ENCODE measurements at places on chromosomes 5 and 9.

DNA sequence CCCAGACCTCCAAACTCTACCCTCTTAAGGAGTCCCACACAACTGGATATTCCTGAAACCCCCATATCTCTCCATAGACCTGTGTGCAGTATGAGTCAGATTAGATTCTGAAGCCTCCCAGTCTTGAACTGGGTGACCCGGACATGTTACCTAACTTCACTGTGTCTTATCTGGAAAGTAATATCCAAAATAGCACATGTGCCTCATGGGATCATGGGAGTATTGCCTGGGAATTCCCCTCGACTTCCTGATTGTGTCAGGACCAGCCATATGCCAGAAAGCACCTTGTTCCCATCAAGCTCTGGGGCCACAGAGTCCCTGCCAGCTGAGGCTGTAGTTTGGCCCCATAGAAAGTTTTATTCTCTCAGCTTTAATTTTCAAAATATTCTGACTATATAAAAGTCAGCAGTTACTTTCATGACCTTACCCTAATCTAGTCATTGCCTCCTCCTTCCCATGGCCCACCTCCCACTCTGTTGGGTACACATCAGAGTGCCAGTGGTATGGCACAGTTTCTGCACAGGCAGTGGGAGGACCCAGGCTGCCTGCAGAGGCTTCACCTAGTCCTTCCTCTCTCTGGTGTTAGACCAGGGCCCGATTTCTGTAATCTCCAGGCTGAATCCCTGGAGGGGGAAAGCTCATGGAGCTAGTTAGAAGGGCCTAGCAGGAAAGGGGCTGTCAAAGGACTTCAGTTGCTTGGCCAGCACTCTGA, 19.5 kb upstream of the B4GALT1 start:
- no peak for DNase-seq

GRCh38 chr9:28782630-28783029, 1209.3 kb upstream of the C9orf72 start:
- DNase-seq = no peak

- no peak for DNase-seq
Observed at GRCh38 chr9:2597483-2597882, 24.1 kb upstream of the VLDLR start.

- DNase-seq = no peak
Observed at GRCh38 chr9:36053971-36054370, 17.3 kb downstream of the RECK start.

DNA sequence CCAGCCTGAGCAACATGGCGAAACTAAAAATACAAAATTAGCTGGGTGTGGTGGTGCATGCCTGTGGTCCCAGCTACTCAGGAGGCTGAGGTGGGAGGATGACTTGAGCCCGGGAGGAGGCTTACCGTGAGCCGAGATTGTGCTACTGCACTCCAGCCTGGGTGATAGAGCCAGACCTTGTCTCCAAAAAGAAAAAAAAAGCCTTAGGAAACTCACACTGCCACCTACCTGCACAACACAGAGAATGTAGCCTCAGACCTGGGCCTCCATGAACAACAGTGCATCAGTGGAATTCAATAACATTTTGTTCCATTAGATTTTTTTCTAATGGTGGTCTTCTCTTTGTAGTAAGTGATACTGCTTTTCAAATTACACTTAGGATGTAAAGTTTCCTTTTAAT, 63.8 kb upstream of the RARS1 start:
- peak; percentile 21 for DNase-seq

GRCh38 chr9:73753171-73753570, 601.5 kb downstream of the ANXA1 start:
- DNase-seq = no peak

DNA sequence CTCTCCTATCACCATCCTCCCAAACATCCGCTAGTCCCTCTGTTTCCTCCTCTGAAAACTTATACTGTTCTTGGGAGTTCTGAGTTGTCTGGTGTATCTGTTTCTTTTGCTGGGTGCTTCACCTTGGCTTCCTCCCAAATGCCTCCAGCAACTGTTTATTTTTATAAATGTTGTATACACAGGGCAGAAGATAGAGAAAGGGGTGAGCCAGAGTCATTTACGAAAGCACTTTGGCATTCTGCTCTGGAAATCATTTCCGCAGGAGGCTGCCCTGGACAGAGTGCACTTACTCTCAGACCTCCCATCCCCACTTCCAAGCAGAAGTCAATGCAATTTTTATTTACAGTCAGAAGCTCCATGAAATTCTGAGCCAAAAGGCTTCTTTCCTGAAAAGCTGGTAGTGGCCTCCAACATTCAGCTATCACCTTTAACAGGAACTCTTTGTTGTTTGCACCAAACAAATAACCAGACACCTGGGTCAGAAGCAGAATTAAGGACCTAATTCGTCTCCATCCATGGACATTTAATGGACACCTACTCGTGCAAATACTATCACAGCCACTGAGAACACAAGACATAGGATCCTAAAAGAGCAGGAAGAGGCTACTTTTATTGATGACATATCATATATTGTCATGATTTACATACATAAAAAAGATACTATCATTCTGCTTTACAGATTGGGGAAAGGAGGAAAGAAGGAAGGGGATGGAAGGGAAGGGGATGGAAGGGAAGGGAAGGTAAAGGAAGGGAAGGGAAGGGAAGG, 229.5 kb upstream of the PAPPA start:
- no peak for DNase-seq

DNA sequence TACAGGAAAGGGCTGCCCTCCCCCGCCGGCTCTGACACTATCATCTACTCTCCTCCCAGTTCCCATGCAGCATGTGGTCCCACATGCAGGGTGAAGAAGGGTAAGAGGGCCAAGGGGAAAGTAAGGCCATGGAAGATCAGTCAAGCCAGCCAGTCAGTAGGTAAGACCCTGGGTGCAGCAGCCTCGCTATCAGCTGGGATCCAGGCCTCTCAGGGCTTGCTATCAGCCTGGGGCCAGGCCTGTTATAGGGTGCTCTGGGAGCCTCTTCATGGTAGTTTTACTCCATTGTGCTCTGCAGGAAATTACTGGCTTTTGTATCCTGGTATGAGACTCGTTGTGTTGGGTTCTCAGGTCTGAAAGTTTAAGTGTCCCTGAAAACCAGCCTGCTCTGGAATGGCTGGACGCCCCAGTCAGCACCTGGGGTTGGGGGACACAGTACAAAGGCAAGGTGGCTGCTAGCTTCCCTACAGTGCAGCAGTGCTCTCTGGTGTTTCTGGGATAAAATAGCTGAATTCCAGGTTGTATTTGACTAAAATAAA, 21.4 kb downstream of the SLC22A4 start:
- no peak for DNase-seq

GRCh38 chr9:7174301-7174700, 416.5 kb downstream of the KDM4C start:
- DNase-seq = no peak

- no peak for DNase-seq
Observed at GRCh38 chr9:89632192-89632733, 27.5 kb downstream of the GADD45G start.

DNA sequence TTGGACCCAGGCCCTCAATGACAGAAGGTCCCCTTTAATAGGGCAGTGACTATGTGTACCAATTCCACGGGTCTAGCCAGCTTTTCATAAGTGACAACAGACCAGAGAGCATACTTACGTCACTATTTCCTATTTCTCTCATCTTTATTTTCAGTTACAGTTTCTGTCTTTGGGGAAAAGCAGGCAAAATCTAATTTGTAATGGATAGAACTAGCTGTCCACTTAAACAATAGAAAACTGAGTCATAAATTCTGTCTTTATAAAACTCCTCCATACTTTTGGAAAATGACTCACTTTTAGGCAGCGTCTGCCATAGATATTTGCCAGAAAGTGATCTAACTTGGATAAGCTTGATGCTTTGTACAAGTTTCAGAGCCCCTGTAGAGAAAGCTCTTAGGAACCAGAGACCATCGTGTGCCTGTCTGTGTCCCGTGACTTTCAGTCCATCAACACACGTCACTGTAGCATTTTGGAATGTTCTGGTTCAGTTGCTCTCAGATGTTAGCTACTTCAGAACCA, 101.9 kb downstream of the F2RL2 start:
- DNase-seq = no peak

- no peak for DNase-seq
Observed at GRCh38 chr9:125332527-125332926, 70.9 kb downstream of the GAPVD1 start.

DNA sequence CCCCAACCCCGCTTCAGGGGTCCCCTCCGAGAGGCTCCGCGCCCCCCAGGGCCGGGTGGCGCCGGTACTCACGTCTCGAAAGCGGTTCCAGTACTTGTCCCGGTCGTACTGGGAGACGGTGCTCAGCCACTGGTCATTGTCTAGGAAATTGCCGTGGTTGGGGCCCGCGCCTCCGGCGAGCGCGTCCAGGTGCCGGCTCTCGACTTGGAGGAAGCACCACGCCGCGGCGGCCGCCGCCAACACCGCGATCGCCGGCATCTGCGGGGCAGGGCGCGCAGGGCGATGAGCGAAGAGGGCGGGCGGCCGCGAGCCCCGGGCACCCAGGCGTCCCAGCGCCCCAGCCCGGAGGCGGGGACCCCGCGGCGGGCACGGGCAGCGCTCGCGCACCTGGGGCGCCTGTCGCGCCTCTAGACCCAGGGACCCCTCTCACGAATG, 808 bp downstream of the SPOCK1 start:
- no peak for DNase-seq

DNA sequence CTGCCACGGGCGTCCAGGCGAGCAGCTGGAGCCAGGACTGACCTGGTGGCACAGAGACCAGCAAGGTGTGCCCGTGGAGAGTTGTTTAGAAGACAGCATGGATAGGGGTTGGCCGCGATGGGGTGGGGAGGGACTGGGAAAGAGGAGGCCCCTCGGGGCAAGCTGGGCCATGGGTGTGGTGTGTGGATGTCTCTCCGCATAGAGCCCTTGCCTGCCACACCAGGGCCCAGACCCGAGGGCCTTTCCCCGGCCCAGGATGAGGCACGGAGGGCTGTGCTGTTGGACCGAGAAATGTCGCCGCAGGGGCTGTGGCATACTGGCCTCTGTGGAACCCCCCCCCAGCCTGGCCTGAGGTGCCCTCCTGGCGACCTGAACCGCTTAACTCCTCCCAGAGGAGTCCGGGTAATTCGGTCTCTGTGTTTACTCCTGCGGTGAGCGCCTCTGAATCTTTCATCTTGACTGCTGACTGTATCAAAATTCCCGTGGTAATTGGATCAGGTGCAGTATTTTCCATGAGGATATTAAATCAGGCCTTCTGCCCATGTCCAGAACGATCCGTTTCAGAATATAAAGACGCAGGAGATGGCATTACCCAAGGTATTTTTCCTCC, 22.5 kb upstream of the LAMC3 start:
- DNase-seq = no peak

DNA sequence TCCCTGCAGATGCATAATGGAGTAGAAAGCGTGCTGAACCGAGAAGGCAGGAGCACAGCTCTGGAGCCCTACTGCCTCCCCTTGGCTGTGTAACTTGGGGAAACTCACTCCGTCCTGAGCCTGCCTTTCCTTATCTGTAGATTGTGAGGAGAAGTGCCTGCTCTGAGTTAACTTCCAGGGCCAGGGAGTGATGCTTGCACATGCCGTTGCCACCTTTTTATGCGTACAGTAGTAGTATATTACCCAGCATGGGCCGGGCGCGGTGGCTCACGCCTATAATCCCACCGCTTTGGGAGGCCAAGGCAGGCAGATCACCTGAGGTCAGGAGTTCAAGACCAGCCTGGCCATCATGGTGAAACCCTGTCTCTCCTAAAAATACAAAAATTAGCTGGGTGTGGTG, 87.1 kb downstream of the PDZD2 start:
- no peak for DNase-seq

DNA sequence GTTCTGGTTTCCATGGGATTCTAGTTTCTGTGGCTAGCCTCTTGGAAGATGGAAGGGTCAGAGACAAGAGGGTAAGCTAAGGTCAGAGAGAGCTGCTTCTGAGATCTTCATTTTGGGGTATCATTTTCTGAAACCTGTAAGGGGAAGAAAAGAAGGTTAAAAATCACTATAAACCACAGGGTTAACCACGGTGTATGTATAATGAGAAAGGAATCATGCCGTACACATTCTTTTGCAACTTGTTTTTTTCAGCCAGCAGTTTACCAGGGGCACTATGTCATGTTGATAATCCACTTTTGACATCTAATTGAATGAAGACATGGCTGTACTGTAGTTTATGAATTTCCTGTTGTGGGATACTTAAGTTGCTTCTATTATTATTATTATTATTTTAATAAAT, 164.4 kb downstream of the FOCAD start:
- no peak for DNase-seq

DNA sequence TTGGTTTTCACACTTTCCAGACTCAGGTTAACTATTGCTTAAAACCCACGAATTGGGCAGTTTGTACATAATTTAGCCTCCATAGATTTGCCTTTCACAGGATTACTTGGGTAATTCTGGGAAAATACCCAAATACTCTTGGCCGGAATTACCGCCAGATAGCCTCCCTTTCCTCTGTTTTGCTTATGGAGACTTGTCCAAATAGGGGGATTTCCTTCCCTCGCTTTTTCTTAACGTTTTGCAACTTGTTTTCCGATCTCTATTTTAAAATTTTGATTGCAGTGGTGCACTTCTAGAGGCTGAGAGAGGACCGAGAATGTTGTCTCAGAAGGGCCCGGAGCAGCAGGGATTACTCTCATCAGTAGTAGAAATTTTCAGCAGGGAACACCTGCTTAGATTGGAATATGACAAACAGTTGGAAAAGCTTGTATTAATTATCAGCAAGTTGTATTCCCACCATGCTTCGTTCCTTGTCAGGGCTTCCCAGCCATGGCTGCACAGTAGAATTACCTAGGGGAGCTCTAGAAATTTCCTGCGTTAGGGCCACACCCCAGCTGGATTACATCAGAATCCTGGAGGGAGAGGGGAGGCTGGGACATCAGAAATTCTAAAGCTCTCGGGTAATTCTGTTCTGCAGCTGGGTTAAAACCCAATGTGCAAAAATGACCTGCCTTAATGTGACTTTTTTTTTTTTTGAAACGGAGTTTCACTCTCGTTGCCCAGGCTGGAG, 329.1 kb downstream of the SH3GL2 start:
- DNase-seq = no peak

DNA sequence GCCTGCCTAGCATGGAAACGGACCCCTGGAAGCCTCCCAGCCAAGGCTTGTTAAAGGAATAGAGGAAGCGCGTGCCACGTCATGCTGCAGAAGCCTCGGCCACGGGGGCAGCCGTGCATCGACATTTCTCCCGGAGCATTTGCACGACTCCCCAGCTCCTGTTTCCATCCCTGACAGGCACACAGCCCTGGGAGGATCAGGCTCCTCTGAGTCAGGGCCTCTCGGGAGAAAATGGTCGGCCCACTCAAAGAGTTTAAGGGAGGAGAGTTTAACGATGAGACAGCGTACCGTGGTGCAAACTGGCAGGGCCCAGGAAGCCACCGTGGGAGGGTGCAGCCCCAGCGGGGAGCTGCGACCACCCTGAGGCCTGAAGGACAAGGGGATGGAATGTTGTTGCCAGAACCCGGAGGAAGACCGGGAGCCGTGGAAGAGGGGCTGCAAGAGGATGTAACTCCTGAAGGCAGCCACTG, 213.6 kb downstream of the PAX5 start:
- DNase-seq = no peak
